Endodermal cell (in vitro differentiated cells): ENCODE measurements at places on chromosomes 5 and 9.

DNA sequence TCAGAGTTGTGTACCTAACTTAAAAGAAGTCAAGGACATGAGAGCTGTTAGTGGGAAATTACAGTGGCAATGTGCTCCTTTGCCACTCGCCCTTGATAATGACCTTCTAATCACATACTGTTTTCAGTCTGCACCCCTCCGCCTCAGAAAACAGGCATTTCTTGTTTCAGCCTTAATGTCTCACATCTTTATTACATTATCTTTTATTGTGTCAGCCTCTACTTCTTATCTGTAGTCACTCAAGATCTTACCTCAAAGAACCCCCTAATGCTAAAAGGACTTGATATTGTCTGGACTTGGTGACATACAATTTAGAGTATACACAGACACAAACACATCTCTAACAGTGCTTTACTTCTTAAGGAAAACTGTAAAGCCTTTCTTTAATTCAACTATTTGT lies 97.9 kb downstream of the PLCXD3 start:
- no peak for DNase-seq

GRCh38 chr9:75588808-75589207 lies 301.7 kb upstream of the PCSK5 start:
- DNase-seq: no peak

DNA sequence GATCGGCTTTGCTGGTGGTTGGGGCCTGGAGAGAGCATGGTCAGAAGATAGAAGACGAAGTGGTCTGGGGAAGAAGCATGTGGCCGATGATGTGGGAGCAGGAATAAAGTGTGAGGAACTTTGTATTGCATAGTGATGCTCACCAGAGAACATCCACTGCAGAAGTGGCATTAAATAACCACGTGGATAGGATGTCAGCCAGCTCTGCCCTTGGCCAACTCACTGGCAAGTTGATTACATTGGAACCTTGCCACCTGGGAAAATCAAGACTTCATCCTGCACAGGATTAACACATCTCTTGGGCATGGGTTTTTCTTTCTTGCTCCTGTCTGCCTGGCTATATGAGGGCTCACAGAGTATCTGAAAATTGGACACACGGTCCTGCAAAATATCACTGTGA lies 217.4 kb downstream of the DMRT2 start:
- DNase-seq: no peak

DNA sequence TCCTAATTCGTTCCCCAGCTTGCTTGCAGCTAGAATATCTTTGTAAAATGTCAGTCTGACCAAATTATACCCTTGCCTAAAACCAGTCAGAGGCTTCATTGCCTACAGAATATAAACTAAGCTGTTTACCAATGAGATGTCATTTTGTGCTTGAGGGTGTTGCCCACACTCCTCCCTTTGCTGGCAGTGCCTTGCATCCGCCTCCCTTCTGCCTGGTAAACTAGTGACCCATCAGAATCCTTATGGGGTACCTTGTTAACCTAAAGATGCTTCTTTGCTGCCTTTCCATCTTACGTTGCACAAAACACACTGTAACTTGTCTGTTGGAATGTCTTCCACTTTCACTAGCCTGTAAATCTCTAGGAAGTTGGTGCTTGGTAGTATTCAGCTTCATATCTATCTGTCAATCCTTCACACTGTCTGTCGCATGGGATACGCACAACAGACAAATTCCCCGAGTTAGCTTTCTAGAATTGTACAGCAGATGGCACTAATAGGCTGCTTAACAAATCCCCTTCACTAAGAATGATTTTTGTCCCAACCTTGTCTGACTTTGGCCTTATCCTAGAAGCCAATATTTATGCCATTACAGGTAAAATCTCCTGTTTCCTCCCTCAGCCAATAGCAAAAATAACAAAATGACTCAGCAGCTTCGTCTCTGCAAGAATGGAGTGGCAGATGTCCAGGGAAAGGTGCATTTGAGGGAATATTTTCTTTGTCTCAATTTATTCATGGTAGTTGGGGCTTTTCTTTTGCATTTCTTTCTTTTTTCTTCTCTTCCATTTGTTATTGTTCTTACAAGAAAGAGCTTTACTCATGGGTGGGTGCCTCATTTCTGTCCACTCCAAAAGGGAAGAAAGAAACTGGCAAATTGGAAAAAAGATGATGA lies 3.0 kb downstream of the NUDT2 start:
- no peak for DNase-seq

DNA sequence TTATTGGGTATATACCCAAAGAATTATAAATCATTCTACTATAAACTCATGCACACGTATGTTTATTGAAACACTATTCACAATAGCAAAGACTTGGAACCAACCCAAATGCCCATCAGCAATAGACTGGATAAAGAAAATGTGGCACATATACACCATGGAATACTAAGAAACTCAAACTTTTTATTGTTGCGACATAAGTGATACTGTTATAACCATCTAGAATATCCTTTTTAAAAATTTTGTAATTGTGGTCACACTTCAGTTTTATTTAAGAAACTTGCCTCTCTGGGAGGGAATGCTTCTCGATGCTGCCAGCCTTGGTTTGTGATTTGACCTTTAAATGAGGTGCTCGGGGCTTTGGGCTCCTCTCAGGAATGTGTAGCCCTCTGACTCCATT lies 200.9 kb upstream of the OTULINL start:
- DNase-seq: no peak

DNA sequence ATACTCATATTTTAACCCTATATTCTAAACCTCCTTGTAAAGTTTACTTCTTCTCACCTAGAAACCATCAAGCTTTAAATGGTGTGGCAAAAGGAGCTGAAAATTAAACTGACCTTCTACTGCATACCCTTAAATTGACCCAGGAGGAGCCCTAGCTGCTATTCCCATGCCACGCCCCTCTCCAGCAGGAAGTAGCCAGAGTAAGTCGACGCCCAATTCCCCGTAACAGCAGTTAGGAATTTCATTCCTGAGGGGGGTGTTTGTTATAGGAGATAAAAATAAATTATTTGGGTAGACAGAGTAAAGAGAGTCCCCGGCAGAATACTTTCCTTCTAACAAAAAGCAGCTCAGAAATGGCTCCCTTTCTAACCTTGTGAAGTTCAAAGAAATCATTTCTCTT lies 111.8 kb upstream of the FAM174A start:
- DNase-seq: no peak

GRCh38 chr5:149071756-149072155 lies 8.9 kb upstream of the SH3TC2 start:
- no peak for DNase-seq

DNA sequence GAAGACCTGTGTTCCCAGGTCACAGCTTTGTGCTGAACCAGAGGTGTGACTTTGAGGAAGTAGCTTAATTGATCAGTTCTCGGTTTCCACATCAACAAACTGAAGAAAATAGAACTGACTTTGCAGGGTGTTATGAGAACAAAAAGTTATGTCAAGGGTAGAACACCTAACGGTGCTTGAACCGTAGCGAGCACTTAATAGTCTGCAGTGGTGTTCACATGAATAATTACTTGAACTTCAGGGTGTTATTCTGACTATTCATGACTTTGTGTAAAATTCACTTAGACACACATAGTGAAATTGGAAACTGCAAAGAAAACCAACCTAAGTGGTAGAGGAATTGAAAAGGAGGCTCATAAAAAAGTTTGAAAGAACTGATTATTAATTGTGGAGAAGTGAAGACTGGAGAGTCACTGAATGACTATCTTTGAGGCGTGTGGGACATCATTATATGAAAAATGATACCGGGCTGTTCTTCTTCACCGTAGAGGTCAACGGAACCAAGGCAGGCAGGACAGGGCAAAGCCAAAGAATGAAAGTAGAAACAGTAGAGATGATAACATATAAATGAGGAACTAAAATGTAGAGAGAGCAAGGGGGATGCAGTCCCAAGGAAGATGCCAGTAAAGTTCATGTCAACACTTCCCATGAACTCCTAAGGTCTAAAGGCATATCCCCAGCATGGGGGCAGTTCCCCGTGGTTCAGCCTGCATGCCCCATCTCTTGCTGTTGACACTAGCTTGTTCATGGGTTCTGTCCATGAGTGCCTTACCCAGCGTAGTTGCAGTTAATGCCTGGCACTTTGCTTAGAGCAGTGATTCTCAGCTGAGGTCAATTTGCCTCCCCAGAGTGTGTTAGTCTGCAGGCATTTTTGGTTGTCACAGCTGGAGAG lies 118.7 kb downstream of the ZNF462 start:
- DNase-seq: no peak

- DNase-seq: no peak
These were observed 1065.4 kb downstream of the TAF11L14 start for GRCh38 chr5:18699681-18700080.

GRCh38 chr5:144778561-144778960 lies 607.9 kb downstream of the KCTD16 start:
- no peak for DNase-seq

GRCh38 chr9:34254141-34254913 lies 74.7 kb downstream of the KIF24 start:
- DNase-seq: no peak

DNA sequence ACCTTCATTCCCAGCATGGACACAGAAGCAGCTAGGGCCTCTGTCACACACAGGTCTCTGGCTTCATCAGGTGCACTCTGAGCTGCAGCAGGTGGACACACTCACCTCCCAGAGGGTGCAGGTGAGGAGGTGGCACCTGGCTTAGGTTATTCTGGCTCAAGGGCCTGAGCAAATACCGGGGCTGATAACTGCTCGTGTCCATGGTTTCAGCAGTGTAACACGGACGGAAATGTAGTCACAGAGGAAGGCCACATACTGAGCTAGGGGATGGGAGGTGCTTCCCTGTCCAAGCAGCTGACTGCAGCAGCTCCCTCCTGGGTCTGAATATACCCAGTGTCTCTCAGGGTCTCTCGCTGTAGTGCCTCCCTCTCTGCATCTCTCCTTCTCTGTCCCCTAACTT lies 5.7 kb downstream of the PHF2 start:
- peak; percentile 44 for DNase-seq

GRCh38 chr5:84425365-84425881 lies 40.7 kb upstream of the EDIL3 start:
- DNase-seq: no peak
